NCI-H2029 treated with DMSO at 0.1 percent for 48 hours (cell line): ENCODE measurements at places on chromosomes 12 and 14.
A peak's percentile ranks its signal among the peaks of the same experiment; 100 is the strongest.

DNA sequence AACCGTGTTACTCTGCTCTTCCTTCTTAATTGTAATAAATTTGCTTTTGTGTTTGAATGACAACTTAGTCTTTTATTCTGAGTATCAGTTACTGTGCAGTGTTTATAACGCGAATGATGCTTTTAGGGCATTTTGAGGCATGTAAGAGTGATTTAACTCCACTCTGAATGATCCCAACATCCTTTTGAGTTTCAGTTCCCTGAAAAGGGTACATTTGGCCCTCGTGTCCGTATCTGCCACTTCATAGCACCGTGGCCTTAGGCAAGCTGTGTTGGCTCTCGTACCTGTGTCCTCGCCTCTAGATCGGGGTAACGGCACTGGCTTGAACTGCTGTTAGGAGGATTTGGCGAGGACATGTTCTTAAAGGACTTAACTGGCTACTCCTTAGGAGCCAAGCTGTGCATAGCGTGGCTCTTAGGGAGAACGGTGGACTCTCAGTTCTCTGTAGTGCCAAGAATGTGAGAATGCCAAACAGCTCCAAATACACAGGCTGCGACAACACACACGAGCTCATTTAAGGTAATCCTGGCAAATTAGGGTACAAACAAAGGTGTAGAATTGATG lies 92.0 kb downstream of the PPP2R5C start:
- no peak for DNase-seq

- no peak for DNase-seq
These were observed 249.2 kb upstream of the PWP1 start for GRCh38 chr12:107436376-107436775.

GRCh38 chr12:92661269-92661668 lies 41.5 kb upstream of the PLEKHG7 start:
- DNase-seq: no peak

DNA sequence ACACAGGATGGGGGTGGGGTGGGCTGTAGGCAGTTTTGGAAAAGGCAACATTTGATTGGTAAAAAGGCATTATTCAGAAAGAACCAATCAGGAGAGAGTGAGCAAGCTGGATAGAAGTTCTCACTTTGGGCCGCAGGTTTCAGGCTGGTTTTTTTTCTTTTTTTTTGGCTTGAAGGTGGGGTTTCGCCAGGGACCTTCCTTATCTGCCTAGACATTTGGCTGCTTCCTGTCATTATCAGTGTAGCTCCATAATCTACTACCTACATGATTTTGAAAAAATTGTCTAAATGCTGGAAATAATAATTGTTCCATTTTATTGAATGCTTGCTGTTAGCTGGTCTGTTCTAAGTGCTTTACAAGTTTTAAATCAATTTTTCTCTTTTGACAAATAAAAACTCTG lies 649.0 kb downstream of the TMTC2 start:
- no peak for DNase-seq

DNA sequence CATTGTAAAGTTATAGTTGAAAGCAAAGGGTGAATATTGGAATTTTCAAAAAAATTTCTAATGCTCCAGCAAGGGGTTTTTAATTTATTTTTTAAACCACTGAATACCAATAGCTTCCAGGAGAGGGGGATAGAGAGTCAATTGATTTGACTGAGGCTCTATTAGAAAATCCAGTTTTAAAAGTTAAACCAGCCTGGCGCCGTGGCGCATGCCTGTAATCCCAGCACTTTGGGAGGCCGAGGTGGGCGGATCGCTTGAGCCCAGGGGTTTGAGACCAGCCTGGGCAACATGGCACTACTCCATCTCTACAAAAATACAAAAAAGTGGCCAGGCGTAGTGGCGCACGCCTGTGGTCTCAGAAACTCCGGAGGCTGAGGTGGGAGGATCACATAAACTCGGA lies 150.1 kb downstream of the SLC38A4 start:
- peak; percentile 7 for DNase-seq

- DNase-seq: no peak
These were observed 127.1 kb downstream of the CAPZA3 start for GRCh38 chr12:18864900-18865561.

DNA sequence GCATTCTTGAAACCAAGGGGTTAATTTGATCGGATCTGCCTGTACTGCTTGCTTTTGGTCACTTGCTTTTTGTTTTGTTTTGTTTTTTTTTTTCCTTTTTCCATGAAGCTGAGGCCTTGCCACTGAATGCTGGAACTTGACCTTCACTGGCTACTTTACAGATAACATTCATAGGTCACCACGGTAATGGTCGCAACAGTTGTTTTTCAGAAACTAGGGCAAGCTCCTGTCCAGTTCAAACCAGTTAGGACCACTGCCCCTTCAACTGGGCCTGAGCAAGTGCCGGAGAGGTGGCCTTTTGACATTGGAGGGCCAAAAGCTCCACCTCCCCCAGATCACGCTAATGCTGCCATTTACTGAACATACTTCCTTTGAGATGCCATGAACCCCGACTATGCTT lies 147.6 kb downstream of the FOXN3 start:
- no peak for DNase-seq

DNA sequence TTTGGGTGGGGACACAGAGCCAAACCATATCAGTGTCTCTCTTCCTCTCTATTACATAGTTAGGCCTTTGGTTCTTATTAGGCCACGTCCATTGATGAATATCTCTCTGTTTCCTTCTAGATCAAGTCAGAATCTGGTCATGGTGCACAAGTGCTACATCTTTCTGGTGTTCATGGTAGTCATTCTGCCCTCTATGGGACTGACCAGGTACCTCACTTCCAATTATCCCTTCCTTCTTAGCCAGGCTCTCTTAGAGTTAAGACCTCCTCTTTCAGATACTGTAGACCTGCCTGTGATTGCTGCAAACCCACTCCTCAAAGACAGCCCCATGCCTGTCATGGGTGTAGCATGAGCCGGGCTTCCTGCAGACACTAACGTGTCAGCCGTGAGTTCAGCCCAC lies 25.2 kb downstream of the NGB start:
- DNase-seq: no peak

DNA sequence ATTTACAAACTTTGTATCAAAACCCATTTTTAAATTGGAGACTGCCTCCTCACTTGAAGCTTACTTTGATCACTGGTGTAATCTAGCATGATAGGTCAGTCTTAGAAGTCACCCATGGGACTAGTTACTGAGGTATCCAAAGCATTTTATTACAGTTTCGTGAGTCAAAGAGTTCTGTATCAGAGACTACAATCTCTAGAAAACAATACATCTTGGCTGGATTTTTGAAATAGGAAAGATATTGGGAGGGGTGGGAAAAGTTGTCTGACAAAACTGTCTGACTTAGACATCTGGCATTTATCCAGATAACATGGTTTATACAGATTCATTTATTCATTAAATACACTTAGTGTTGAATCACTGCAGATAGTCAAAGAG lies 173.5 kb upstream of the PDZRN4 start:
- no peak for DNase-seq
